Anterior cingulate cortex (tissue), 58 donors: ENCODE measurements at places on chromosomes 4 and X.

- no peak for DNase-seq
Observed at GRCh38 chrX:120087289-120088017, 10.0 kb upstream of the RHOXF2B start.

- no peak for DNase-seq
Observed at GRCh38 chr4:143085224-143085623, 99.5 kb upstream of the USP38 start.

DNA sequence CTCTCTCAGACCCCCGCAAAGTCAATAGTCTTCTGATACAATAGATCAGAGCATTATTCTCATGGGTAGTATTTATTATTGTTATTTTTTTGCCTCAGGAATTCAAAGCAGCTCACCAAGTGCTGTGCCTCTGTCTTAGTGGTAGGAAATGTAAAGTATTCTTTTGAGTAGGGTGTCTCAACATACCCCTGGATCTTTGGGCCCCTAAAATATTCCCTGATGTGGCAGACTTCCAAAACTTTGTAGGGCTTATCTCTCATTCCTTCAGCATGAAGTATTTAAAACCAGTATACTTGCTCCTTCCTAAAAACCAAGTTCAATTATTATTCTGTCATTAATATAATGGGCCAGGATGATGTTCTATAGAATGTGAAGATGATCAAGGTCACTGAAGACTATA lies 115.3 kb upstream of the ZNF827 start:
- DNase-seq, result no peak

DNA sequence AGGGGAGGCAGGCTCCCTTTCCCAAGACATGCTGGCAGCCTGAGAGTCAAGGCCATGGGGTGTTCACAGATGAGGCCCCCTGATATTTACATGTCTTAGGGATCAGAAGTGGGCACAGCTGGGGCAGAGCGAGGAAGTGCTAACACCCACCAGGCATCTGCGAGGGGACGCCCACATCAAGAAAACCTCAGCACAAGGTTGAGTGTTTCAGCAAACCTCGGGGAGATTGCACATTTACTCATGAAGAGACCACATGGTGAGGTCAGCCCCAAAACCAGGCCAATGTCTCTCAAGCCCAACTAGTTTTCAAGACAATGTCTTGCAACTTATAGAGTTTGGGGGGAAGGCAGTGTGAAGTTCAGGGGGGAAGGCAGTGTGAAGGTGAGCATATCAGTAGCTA lies 55.2 kb downstream of the CLNK start:
- DNase-seq, result no peak
